Left lung (tissue), 14 donors: ENCODE measurements at places on chromosomes 12 and 14. TPM values are rescaled to one million over a fixed set of nuclear protein-coding genes. Genes with fewer than 3 reads are reported as not detected.

- no peak for DNase-seq
Measured at GRCh38 chr12:5318874-5319273, 113.0 kb upstream of the NTF3 start.

GRCh38 chr12:46892034-46892705 lies 66.4 kb upstream of the SLC38A4 start:
- no peak for DNase-seq

DNA sequence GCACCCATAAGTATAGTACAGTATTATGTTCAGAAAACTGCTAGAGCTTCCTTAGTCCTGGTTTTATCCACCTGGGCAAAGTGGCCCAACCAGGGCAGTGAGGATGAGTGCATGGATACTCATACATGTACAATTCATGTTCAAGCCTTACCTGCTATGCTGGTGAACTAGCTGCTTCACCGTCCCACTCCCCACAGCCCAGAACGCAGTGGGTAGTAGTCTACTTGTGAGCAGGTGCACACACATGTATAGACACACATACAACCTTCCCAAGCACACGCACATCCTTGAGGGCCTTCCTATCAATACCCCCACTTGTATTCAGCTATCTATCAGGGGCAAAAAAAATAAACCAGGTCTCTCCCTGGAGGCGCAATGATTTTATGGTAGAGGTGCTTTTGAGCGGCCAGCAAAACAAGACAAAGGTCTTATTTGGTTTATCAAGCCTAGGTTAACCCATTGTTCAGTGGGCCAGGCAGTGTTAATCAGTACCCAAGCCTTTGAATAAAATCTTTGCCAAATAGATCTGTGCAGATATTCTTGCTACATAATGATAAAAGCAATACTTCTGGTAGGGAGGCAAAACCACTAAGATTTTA lies 69.8 kb downstream of the ZFP36L1 start:
- no peak for DNase-seq

DNA sequence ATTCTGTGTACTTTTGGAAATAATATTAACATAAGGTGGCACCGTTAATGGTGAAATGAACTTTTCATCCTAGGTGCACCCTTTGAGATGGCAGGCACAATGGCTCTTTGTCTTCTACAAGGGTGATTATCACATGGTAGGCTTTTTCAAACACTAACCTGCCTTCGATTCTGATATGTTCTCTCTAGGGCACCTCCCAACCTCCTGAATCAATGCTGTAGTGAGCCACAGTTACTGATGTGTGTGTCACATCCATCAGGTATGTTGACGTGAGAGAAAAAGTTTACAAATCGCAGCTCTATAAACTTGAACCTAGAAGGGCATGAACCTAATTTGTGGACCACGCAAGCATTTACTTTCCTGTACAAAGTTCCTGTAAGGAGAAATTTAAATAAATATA lies 25.4 kb downstream of the PDE3A start:
- DNase-seq = no peak

GRCh38 chr12:120936197-120936596 lies 32.0 kb upstream of the SPPL3 start:
- no peak for DNase-seq

GRCh38 chr12:132324173-132324572 lies 5.2 kb downstream of the GALNT9 start:
- no peak for DNase-seq

- DNase-seq = no peak
Measured at GRCh38 chr14:105163040-105163742, 5.4 kb downstream of the JAG2 start.

- DNase-seq = no peak
Measured at GRCh38 chr14:62031504-62031903, 269.3 kb downstream of the SNAPC1 start.

GRCh38 chr14:41925409-41925808 lies 318.7 kb downstream of the LRFN5 start:
- no peak for DNase-seq

DNA sequence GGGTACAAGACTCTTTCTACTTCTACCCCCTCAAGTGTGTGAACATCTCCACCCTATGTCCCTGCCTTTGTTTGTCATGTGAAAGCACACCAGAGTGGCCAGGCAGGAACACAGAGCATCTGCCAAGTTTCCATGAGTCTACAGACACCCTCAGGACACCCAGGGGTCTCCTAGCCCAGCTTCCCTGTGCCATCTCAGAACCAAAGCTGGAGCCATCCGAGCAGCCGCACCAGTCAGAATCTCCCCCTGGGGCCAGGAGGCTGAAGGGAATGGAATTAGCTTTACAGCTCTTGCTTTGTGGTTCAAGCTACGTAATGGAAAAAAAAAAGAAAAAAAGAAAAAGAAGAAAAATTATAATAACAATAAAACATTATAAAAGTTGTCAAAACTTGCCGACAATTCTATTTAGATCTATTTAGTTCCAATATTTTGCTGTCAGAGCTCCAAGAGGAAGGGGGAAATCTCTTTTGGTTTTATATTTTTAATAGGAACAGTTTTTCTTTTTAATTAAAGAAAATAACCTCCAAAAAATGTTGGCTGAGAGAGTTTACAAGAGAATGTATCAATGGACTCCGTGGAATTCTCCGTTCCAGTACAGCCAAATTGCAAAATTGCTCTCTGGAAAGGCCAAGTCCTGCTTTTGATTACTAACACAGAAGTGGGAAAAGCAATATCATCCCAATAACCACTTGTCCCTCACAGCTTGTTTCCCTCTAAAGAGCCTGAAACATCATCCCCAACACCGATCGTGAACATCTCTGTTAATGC lies 37.1 kb downstream of the TBX5 start:
- no peak for DNase-seq

DNA sequence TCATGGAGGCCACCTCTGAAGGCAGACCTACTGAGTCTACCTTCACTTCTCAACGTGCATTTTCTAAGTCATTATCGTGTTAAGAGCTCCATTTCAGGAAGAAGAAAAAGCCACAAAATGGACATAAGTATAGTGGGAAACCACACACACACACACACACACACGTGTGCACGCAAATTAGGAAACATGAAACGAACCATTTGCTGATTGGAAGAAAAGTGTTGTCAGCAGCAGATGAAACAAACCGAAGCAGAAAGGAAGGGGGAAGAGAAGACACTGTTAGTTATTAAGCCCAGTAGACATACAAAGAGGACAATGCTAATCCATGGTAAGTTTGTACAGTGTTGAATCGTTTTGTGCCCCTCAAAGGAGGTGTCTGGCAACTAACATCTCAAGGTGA lies 9.9 kb upstream of the VPS33A start:
- no peak for DNase-seq

The PRICKLE1 gene
- polyA plus RNA-seq = 48.5 TPM

The GPRC5D gene
- polyA plus RNA-seq = 1.7 TPM

The BCL11B gene
- polyA plus RNA-seq = 3.6 TPM

The ACOT6 gene
- not detected for polyA plus RNA-seq

The MIPOL1 gene
- 13.8 TPM for polyA plus RNA-seq

The KITLG gene
- 37.7 TPM for polyA plus RNA-seq

The KCNJ8 gene
- 25.2 TPM for polyA plus RNA-seq
